ENCODE measurements at places on chromosomes 5 and 9. TPM values are rescaled to one million over a fixed set of nuclear protein-coding genes. Genes with fewer than 3 reads are reported as not detected.
A peak's percentile ranks its signal among the peaks of the same experiment; 100 is the strongest.

- no peak for DNase-seq
Observed at GRCh38 chr9:4420351-4420750, 69.9 kb upstream of the SLC1A1 start.

- no peak for DNase-seq
Observed at GRCh38 chr5:91373006-91373405, 10.1 kb downstream of the ARRDC3 start.

GRCh38 chr9:90793729-90794128, 7.9 kb upstream of the SYK start:
- DNase-seq = no peak

GRCh38 chr9:10548348-10548747, 64.5 kb downstream of the PTPRD start:
- no peak for DNase-seq

GRCh38 chr9:125655066-125655633, 51.9 kb downstream of the MAPKAP1 start:
- DNase-seq = no peak

GRCh38 chr5:58149345-58149744, 310.5 kb downstream of the PLK2 start:
- DNase-seq = peak; percentile 54

- DNase-seq = no peak
Observed at GRCh38 chr5:61002611-61003355, 57.8 kb downstream of the NDUFAF2 start.

DNA sequence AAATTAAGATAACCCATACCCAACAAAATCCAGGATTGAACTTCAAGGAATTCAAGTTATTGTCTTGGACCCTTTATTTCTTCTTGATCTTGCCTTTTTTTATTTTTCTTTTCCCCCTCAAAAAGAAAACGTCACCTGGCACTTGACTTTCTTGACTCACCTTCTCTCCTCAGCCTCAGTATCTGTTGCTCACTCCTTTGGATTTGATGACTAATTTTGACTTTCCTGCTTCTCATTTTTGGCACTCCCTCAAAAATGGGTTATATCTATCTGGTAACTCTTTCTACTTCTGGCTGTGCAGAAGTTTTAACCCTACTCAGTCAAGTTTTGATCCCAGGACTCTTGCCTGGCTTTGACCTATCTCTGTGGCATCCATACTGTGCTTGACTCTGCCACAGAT, 66.6 kb upstream of the SPATA31D4 start:
- DNase-seq = peak; percentile 89

- DNase-seq = no peak
Observed at GRCh38 chr5:2381861-2382260, 369.6 kb downstream of the IRX2 start.

DNA sequence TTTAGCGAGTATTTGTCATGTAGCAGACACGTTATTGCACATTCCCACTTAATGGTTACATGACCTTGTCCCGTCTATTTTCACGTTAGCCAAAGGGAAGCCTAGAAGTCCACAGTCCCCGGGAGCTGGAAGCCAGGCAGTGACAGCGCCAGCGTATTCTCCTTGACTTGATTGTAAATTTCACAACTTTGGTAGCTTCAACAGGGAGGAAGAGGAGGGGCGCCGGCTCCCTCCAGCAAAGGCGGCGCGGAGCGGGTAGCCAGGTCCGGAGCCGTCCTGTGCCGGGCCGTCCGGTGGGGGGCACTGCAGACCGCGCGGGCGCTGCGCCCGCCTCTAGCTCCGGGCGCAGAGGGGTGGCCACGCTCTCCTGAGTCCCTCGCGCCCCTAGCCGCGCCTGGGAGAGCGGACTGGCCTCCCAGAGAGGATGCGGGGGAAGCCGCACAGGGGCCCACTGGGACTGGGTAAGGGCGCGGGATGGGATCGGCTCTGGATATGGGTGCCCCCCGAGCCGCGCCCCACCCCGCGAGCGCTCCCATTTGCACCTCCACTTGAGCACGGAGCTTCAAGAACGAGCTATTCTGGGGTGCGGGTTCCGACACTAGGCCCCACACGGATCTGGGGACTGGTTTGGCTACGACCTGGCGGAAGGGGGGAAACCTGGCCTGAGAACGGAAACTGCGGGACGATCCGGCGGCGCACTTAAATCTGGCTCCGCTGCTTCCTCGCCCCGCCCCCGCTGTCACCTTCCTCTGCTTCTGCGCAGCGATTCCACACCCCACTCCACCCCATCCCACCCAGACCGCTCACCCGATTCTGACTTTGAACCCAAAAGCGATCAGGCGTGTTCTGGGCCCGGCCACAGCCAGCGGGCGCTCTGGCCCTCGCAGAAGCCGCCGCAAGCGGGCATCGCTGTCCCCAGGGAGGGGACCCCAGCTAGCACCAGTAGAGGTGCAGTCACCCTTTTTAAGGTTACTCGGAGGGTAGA, 23.8 kb downstream of the KLF4 start:
- DNase-seq = peak; percentile 35

GRCh38 chr9:102972780-102973179, 22.4 kb upstream of the CYLC2 start:
- DNase-seq = no peak

DNA sequence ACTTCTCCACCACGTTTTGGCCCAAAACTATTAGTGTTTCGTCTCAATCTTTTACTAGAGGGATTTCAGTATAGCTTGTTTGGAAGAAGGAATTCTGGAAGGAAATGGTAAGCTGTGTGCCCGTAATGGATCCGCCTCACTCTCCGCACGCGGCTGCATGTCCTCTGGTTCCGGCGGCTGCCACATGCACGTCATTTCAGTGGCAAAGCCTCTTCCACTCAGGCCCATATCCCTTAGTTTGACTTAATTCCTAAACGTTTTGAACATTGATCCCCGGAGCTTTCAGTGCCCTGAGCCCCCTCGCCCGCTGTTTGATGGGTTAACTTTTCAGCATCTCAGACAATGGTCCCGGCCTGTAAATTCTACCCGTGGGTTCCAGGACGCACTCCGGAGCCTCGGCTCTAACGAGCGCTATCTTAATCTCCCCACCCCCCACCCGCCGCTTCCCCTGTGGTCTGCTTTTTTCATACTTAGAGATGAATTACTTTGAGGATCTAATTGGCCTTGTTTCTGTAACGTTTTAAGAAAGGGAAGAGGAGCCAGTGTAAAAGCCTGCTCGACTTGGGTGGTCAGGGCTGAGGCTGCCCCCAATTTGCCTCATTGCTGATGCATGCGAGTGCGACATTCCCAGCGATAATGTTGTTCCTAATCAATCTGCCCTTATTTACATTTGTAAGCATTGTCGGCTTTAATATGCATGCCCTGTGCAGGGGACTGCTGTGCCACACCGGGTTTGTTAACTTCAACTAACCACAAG, 4.6 kb downstream of the PTCH1 start:
- DNase-seq = peak; percentile 14

DNA sequence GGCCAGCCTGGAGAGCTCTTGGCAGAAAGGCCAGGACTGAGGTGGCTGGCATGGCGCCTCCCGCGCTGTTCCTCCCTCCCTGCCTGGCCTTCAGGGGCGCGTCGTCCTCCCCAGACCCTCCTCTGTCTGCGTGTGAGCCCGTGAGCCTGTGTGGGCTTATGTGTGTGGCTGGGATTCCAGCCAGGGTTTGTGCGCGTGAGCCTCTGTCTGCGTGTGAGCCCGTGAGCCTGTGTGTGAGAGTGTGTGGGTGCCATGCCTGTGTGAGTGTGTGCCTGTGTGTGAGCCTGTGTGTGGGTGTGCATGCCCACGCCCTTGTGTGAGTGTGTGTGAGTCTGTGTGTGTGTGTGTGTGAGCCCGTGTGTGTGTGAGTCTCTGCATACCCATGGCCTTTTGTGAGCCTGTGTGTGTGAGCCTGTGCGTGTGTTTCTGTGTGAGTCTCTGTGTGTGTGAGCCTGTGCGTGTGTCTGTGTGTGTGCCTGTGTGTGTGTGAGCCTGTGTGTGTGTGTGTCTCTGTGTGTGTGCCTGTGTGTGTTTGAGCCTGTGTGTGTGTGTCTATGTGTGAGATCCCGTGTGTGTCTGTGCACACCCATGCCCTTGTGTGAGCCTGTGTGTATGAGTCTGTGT, 13.0 kb downstream of the RXRA start:
- DNase-seq = no peak

- DNase-seq = peak; percentile 53
Observed at GRCh38 chr5:124436294-124436693, 310.1 kb downstream of the ZNF608 start.

GRCh38 chr9:18260521-18260920, 213.4 kb upstream of the ADAMTSL1 start:
- peak; percentile 95 for DNase-seq

GRCh38 chr5:7852542-7852941, 1.6 kb upstream of the CFAP90 start:
- peak; percentile 6 for DNase-seq

DNA sequence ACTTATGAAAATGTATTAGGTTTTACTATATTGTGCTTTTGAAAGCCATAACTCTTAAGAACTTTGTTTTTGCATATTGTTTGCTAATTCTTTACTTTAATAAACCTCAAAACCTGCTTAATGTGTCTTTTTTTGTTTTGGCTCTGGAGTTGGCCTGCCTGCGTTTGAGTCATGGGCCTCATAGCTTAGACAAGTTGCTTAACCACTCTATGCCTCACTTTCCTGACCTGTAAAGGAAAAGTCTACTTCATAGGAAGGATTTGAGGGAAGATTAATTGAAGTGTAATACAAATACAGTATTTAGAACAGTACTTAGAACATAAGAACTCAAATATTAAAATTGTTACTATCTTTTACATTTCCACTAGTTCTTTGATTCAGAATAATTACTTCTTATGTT, 10.3 kb downstream of the SMIM32 start:
- DNase-seq = no peak

DNA sequence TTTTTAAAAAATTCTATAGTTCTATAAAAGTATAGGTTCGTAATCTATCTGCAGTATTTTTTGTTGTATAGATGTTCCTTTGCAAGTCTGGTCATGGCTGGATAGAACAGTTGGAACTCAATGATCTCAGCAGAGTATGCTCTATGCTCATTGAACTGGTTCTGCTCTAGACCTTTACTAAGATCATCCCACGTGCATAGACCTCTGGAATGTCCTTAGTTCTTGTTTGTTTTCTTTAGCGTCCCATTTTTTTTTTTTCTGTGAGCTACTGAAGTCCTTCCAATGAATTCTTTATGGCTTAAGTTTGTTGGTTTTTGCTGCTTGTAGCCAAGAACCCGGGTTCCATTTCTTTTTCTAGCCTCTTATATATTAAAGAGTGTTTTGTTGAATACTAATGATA, 3.5 kb downstream of the TMEM38B start:
- DNase-seq = peak; percentile 7

GNAQ gene
- total RNA-seq = 39.2 TPM

ORM2 gene
- total RNA-seq = not detected

ZBTB43 gene
- total RNA-seq = 9.3 TPM

TAS2R1 gene
- total RNA-seq = not detected

PCDHA1 gene
- not detected for total RNA-seq

PDGFRB gene
- total RNA-seq = 23.5 TPM

INSL6 gene
- total RNA-seq = not detected

DMGDH gene
- total RNA-seq = not detected

PCDHGA4 gene
- total RNA-seq = 0.17 TPM

SPATA31C1 gene
- total RNA-seq = not detected

ZNF354C gene
- total RNA-seq = 0.32 TPM

PCDHB4 gene
- 0.07 TPM for total RNA-seq
